ENCODE measurements at places on chromosomes 6 and 20.

GRCh38 chr6:155589190-155589589 lies 133.6 kb upstream of the NOX3 start:
- no peak for DNase-seq

DNA sequence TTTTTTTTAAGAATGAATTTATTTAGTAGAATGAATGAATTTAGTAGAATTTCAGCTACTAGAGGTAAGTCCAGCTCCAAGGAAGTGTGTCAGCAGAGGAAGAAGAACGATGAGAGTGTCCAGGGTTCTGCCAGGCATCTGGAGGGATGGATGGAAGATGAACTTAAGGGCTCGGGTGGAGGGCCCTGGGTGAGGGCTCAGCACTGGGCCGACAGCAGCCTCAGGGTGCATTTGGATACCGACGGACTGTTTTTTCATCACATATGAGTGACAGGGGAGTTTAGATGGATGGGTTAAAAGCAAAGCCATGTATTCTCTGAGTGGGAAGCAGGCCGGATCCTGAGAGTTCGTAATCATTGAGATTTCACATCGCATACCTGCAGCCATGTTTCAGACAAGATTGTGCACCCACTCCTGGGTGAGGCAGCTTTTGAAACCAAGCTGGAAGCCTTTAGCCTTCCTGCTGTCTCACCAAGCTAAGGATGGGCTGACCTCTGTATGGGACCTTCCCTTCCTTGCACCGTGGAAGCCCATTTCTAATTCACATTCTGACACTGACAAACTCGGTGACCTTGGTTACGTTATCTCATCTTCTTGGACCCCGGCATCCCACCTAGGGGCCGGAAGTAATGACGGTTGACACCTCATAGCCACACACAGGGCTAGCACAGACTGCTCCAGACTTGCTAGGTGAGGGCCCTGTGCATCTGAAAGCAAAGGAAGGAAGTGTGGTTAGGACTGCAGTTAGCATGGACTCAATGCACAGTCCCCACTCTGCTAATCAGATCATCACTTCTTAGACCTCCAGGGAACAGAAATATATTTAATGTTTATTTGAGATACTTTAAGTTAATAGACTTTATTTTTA lies 228.5 kb downstream of the SLC24A3 start:
- no peak for DNase-seq

DNA sequence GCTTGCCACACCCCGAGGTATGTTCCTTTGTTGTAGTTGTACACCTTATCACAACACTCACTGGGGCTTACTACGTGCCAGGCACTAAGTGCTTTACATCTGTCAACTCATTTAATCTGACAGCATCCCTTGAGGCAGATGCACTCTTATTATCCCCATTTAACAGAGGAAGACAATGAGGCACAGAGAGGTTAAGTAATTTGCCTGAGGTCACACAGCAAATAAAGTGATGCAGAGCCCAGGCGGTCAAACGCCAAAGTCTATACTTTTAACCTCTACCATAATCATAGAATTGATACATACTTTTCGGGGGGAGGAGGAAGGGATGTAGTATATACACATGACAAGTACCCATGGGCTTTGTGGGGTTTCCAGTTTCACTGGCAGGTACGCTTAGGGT lies 37.7 kb downstream of the MDFI start:
- no peak for DNase-seq

GRCh38 chr6:113595911-113596376 lies 261.2 kb upstream of the MARCKS start:
- peak; percentile 76 for DNase-seq

DNA sequence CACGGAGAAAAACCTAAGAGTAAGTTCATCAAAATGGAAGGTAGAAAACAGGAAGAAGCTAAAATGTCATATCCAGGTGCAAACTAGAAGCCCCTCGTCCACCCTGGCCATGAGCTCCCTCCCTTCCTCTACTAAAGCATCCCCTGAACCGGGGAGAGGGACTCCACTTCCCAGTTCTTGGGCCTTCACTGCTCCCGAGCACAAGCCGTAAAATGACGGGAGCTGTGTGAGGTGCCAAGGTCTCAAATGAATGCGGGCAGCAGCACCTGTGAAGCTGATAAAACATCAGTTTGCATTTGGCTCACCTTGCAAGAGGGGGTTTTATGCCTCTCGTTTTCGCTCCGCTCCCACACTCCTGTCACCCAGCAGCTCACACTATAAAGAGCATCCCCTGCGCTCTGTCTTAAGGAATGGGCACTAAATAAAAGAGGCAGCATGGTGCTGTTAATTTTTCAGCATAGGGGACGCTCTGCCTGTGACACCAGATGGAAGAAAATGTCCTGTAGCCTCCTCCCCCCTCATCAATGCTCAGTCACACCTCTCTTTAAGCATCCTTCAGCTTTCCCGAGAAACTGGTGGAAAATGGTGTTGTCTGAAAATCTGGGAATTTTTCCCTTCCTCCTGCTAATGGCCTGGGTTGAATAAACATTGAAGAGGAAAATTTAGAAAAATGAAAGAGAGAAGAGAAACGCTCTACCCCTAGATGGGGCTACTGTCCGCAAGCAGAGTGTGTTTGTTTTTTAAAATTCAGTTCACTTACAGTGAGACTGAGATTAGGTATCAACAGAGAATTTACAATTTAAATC lies 563.0 kb upstream of the AGPAT4 start:
- no peak for DNase-seq

- DNase-seq, result no peak
These were observed 80.0 kb upstream of the FOXQ1 start for GRCh38 chr6:1231941-1232340.

DNA sequence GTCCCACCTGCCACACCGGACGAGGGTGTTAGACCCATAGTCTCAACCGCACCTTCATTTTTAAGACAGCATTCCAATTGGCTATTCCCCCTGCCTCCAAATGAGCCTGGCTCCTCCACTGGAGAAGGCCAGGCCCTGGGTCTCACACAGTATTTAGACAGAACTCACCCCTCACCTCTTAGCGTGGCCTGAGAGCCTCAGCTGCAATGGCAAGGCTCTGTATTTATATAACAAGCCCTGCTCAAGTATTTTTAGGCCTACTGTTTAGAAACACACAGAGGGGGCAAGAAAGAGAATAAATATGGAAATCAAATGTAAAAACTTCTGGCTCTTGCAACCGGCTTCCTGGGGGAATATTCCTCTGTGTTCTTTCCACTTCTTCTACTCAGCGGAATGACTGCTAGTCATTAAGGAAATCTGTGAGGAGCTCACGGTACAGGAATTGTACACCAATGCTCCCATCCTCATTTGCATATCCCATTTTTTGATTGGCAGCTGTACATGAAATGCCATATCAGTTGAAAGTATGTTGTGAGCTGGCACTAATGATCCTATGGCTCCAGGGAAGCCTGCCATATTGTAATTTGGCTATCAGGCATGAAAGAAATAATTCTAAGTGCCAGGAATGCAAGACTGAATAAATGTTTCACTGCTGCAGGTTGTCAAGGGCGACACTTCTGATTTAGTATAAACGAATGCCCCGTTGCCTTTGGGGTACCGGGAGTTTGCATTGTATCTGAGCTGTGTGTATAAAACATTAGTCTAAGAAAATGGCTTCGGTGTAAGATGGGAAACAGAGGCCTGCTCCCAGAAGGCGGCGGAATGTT lies 207.5 kb downstream of the ZNF217 start:
- DNase-seq, result no peak

GRCh38 chr6:149380523-149380922 lies 19.5 kb upstream of the SUMO4 start:
- DNase-seq, result no peak

DNA sequence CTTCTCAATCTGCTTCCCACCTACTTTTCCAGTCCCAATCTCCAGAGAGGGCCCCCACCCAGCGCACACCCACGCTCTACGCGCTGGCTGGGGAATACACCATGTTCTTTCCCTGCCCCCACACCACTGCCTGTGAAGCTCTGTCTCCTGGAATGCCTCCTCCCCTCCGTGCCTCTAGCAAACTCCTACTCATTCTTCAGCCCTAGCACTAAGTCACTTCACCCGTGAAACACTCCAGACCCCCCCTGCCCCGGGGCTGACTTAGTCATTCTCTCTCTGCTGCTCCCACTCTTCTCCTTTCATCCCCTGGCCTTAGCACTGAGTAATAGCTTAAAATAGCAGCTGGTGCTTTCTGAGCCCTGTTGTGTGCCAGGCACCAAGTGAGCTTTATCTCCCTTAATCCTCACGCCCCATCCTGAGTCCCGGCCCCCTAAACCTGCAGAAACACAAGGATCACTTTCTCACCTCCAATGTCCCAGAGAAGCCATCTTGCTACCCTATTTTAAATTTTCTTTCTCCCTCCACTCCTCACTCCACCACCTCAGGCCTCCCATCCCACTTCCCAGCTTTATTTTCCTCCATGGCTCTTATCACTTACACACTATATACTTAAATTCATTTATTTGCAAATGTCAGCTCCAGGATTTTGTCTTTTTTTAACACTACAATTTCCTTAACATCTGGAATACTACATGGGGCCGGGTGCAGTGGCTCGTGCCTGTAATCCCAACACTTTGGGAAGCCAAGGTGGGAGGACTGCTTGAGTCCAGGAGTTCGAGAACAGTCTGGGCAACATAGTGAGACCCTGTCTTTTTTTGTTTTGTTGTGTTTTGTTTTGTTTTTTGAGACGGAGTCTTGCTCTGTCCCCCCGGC lies 6.3 kb upstream of the PARD6B start:
- no peak for DNase-seq

Measured in NCI-H2081 (cell line).